DMS53 (cell line): ENCODE measurements at places on chromosomes 16 and 17.

DNA sequence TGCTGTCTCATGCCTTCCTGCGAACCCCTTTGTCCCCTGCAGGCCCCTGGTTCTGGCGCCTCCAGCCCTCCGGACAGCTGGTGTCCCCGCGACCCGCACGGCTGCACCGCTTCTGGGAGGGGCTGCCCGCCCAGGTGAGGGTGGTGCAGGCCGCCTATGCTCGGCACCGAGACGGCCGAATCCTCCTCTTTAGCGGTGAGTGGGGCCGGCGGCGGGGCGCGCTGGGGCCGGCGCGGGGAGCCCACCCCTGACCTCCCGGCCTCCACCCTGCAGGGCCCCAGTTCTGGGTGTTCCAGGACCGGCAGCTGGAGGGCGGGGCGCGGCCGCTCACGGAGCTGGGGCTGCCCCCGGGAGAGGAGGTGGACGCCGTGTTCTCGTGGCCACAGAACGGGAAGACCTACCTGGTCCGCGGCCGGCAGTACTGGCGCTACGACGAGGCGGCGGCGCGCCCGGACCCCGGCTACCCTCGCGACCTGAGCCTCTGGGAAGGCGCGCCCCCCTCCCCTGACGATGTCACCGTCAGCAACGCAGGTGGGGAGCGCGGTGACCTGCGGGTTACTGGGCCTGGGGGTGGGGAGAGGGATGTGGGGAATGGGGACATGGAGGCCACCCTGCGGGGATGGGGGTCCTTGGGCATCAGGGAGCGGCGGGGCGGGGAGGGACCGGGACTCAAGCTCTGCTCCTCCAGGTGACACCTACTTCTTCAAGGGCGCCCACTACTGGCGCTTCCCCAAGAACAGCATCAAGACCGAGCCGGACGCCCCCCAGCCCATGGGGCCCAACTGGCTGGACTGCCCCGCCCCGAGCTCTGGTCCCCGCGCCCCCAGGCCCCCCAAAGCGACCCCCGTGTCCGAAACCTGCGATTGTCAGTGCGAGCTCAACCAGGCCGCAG lies 7.1 kb upstream of the IL32 start:
- peak; percentile 54 for DNase-seq

DNA sequence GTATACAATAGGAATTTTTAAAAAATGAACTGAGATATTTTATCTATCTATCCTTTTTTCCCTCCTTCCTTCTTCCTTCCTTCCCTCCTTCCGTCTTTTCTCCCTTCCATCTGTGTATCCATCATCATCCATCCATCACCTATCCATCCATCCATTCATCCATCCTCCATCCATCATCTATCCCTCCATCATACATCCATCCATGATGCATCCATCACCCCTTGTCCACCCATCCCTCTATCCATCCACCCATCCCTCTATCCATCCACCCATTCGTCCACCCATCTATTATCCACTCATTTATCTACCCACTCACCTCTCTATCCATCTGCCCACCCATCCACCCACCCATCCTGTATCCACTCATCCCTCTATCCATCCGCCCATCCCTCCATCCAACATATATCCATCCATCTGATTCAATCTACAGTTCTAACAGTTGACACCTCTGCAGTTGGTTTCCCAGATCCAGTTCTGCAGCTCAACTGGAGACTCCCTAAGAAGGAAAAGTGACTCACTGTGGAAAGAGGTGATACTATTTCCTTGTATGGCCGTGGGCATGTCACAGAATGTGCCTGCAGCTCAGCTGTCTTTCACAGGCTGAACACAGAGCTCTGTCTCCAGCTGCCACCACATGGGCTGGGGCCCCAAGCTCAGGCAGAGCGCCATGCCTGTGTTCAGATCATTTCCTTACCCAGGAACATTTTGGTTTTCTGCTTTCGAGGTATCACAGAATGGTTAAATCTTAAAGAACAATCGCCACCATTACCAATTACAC lies 130.8 kb downstream of the XYLT1 start:
- DNase-seq, result peak; percentile 18

GRCh38 chr17:37820313-37820994 lies 75.6 kb upstream of the HNF1B start:
- DNase-seq, result peak; percentile 12

- DNase-seq, result no peak
Observed at GRCh38 chr16:87832741-87833502, 36.4 kb downstream of the SLC7A5 start.

- no peak for DNase-seq
Observed at GRCh38 chr16:67283039-67283825, 3.9 kb downstream of the PLEKHG4 start.

DNA sequence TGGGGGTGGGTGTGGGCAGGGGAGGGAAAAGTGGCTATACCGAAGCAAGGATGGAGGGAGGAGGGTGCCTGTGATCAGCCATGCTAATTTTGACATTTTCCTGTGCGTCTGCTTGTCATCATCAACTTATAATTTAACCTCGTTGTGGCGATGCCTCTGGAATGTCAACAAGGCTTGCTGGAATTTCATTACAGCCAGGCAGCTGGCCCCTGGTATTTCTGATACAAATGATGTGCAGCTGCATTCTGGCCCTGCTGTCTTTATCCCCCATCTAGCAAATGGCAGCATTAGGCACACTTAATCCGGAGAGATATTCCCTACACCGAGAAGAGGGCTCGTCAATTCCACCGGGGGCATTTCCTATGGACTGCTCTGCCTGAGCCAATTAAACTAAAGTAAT lies 278.3 kb upstream of the CCL2 start:
- DNase-seq, result no peak

- DNase-seq, result no peak
Observed at GRCh38 chr16:24367186-24367710, 111.1 kb downstream of the CACNG3 start.

DNA sequence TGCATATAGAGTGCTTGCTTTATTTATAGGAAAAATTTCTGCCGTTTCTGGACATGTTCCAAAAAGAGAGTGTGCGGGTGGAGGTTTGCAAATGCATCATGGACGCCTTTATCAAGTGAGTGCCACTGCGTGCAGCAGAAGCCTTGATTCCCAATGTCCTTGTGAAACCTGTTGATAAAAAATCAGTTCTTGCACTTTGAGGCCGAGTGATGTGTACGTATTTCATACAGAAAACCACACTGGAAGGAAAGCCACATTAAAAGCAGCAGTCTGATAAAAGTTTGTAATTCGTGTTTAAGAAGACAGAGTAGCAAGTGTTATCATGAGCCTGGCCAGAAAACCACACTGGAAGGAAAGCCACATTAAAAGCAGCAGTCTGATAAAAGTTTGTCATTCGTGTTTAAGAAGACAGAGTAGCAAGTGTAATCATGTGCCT lies 78.0 kb downstream of the KNOP1 start:
- no peak for DNase-seq

- peak; percentile 52 for DNase-seq
Observed at GRCh38 chr17:1398931-1399678, 917 bp downstream of the YWHAE start.

DNA sequence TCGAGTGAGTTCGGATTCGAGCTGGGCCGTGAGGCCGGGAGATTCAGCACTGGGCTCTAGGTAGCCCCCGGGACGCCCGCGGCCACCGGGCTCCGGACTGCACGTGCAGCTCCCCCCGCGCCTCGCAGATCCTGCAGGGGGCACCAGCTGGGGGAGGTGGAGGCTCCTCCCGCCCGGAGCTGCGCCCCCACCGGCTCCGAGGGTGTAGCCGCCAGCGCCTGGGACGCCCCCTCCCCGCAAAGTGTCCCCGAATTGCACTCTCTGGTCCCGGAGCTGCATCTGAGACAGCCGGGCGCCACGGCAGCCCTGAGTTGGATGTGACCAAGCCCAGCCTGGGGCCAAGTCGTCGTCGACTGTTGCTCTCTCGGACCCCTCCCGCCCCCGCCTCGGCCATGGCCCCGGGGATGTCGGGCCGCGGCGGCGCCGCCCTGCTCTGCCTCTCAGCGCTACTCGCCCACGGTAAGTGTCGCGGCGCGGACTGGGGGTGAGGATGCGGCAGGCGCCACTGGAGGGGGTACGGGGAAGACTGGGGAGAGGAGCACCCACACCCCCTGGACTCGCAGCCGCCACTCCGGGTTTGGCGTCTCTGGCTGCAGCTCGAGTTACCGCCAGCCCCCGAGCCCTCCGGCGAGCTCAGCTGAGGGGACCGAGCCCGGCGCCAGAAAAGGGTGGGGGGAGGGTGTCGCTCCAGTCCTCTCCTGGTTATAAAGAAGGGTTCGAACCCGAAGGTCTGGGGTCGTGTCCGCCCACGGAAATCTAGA lies 1.5 kb downstream of the TMEM132E start:
- no peak for DNase-seq

DNA sequence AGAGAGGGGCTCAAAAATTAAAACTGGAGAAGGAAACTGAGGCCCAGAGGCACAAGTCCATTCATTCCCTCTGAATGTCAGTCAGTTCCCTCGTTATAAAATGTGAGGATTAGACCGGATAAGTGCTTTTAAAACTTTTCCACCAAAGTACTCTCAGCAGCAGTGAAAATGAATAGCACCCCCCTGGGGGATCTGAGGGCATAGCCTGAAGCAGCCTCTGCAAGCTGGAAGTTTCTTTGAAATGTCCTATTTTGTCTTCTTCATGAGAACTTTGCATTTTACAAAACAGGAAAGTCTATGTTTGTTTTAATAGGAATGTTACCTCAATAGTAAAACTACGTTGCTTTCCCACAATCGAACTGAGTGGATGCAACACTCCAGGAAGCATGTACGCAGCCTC lies 273.0 kb downstream of the CEP112 start:
- DNase-seq, result no peak

DNA sequence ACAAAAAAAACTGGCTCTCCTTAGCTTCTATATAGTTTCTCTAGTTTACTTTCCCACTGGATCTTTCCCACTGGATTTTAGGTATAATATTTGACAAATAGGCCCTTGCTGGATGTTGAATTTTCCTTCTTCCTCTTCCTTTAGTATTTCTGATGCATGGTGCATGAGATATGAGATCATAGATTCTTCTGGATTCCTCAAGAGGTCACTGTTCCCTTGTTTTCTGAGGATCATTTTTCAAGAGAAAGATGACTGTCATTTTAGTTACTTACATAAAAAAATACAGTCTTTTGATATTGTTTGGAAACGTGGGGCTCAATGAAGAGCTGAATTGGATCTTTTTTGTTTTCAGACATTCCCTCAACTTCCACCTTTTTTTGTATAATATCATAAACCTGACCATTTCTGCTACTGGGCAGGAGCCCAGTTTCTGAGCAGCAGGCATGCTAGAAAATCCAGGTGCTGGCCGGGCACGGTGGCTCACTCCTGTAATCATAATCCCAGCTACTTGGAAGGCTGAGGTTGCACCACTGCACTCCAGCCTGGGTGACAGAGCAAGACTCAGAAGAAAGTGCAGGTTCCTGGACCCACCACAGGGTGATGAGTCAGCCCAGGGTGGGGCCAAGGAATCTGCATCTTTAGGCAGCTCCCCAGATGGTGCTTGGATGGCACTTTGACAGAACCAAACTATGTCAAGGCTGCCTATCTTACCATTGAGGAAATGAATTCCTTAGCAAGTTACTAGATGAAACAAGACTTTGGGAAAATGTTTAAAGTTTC lies 70.3 kb downstream of the SDR42E1 start:
- peak; percentile 73 for DNase-seq

DNA sequence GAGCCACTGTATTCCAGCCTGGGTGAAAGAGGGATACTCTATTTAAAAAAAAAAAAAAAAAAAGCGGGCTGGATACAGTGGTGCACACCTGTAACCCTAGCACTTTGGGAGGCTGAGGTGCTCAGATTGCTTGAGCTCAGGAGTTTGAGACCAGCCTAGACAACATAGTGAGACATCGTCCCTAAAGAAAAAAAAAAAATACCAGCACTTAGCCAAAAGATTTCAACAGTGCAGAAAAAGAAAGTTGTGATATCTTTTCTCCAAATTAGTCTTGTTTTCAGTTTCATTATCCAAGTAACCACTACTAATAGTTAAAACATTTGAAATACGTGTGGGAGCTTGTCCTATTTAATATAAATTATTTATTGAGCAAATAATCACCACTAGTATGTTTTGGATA lies 48.7 kb downstream of the TENT4B start:
- no peak for DNase-seq

GRCh38 chr16:71734511-71734910 lies 10.0 kb upstream of the PHLPP2 start:
- DNase-seq, result no peak

GRCh38 chr17:81722184-81723120 lies 10.4 kb downstream of the SLC25A10 start:
- DNase-seq, result peak; percentile 74

DNA sequence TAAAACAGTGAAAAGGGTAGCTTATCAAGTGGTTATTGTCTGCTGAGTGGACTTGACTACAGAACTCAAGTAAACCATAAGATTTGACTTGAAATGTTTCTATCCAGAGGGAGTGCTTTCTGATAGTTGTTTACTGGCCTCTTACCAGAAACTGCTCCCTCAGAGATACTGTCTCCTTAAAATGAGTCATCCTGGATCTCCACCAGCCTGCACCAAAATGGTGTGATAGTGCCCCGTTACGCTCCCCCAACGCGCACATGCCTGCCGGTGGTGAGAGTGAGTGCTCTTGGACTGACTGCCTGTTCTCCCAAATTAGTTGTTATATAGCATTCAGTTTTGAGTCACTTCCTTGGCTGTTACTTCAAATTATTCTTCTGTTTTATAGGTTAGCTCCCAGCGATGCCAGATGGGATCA lies 22.9 kb downstream of the PRCD start:
- no peak for DNase-seq

DNA sequence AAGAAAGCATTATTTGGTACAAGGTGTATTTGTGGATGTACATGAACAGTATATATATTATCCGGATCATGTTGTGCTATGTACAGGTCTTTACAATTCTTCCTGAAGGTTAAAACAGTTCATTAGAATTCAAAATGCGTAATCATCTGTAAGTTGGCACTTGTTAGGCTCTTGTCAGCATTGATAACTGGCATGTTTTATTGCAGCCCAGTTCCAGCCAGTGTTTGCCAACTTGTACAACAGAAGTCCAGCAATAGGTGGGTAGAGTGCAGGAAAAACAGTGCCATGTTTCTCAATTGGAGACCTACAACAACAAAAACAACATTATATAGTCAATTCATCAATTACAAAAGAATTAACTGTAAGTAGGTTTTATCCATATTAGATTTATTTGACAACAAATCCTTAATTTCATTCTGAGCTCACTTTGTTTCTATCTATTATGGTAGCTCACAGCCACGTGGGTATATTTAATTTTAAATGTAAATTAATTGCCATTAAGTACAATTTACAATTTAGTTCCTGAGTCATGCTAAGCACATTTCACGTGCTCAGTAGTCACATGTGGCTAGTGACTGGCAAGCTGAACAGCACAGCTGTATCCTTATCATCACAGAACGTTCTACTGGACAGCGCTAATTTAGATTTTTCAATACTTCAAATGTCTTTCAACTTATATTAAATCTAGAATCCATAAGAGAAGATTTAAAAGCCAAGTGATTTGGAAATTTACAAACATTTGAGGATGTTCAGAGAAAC lies 8.6 kb upstream of the ANKFY1 start:
- no peak for DNase-seq

DNA sequence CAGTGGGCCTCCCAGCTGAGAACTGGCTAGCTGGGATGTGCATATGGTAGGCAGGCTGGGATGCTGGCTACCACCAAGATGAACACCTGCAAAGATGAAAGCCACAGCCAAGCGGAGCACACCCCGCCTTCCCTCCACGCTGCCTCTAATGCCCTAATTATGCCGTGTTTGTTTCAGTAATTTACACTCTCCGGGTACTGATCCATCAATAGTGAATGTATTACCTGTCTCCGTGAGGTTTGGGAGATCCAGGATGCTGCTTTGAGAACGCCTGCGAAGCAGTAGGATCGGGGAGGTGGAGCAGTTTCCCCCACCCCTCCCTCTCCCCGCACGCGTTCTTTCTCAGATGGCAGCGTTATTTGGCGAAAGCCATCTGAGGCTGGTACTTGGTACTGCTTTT lies 28.9 kb upstream of the GSE1 start:
- DNase-seq, result no peak

GRCh38 chr16:77085981-77086380 lies 105.0 kb upstream of the MON1B start:
- DNase-seq, result no peak
